ENCODE measurements at places on chromosomes 2 and 18.

- no peak for DNase-seq
These were observed at the start of gene ACOXL for GRCh38 chr2:110732422-110733413. Gene ACOXL (plus strand): TSS chr2:110732573. CDS start chr2:110768390, 35,817 bp downstream.

GRCh38 chr2:240520974-240521350 lies 36.8 kb downstream of the ANKMY1 start:
- DNase-seq = no peak

GRCh38 chr18:75358928-75359327 lies 68.6 kb downstream of the SMIM21 start:
- no peak for DNase-seq

DNA sequence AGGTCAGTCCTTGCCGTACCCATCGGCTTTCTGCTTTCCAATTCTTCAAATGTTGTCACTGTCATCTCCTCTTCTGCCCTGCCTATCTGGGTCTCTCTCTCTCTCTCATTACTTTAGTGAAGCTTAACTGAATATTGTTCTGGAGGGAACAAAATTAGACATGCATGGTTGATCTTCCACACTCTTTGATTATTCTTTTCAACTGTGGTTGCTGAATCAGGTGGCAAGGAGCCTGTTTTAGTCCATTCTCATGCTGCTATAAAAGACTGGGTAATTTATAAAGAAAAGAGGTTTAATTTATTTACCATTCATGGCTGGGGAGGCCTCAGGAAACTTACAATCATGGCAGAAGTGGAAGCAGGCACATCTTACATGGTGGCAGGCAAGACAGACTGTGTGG lies 157.9 kb downstream of the ARL4C start:
- DNase-seq = no peak

DNA sequence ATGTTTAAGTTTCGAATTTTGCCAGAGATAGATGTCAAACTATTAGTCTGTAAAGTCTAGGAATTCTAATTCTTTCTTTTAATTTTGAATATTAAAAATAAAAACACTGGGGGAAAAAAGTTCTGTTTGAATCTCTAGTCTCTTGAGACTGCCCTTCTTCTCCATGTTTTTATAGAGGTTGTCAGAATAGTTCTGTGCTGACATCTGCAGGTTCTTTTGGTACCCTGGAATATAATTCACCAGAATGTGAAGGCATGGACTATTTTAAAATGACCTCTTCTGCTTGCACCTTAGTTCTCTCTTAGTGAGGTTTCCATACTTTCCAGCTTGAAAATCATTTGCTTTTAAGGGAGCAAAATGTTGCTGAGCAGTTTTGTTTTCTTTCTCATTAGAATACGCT lies 121.0 kb upstream of the MSTN start:
- DNase-seq = no peak

- DNase-seq = no peak
These were observed 120.2 kb downstream of the LAMA3 start for GRCh38 chr18:23809415-23809814.

DNA sequence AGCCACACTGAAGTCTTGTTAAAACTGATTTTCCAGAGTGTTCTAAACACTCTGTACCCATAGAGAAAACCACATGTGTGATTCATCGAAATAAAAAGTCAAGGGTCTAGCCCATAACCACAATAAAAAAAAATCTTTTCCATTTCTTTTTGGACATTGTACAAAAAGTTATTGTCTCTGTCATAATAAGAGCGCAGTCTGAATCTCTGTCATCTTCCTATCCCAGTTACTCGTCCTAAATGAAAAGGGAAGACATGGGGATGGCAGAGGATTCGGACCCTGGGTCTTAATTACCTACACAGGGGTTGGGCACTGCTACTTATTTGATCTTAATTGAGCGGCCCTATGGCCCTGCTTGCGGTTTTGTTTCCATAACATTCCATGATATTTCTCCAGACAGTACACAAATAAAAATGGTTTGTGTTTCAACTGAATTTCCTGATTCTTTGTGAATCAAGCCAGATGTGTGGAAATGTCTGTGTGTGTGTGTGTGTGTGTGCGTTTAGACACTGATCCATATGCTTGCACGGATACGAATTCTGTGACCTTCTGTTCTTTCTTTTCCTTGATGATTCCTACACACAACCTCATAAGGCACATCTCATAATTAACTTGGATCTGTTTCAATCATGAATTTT lies 133.4 kb upstream of the SPATS2L start:
- DNase-seq = no peak

GRCh38 chr2:29765721-29766120 lies 155.7 kb downstream of the ALK start:
- no peak for DNase-seq

DNA sequence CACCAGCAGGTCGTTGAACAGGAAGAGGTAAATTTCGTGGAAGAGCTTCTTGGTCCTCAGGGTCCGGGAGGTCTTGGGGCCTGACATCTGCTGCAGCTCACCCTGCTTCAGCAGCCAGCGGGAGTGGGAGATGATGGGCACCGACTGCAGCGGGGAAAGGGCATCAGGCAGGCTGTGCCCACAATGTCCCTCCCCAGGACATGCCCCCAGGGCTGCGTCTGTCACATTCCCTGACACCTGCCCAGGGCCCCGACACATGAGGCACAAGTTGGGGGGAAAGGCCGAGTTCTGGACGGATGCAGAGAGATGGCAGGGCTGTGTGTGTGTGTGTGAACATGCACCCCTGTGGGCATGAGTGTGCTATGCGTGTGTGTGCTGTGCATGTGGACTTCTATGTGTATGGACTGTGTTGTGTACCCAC lies 13.9 kb downstream of the SNORC start:
- DNase-seq = no peak

DNA sequence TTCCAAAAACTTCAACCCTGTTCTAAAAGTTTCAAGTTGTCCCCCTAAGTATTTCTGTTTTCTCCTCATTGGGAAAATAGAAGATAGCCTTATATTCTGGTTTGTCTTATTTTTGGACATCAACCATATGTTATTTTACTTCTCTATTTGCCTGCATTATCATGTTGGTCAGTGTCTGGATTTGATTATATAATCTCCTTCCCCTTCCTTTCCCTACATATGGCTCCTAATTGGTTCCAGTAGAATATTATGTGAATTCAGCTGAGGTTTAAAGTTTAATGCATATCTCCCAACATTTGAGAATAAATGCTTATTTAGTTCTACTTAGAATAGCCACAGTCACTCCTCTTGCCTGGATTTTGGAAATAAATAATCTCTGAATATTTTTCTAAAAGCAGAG lies 66.9 kb downstream of the OXER1 start:
- DNase-seq = no peak

DNA sequence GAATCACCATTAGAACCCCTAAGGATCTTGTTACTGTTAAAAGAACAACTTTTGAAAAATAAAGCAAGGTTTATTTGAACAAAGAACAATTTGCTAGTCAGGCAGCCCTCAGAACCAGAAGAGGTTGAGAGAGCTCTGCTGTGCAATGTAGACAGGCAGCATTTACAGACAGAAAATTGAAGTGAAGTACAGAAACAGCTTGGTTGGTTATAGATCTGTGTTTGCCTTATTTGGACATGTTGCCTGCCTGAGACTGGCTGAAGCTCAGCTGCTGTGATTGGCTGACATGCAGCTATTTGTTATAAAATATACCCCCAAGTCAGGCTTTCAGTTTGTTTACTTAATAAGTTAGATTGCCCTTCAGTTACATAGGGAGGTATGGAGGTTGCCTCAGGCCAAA lies 12.5 kb downstream of the MSTN start:
- no peak for DNase-seq

GRCh38 chr2:11491348-11491933 lies 25.5 kb upstream of the E2F6 start:
- no peak for DNase-seq

DNA sequence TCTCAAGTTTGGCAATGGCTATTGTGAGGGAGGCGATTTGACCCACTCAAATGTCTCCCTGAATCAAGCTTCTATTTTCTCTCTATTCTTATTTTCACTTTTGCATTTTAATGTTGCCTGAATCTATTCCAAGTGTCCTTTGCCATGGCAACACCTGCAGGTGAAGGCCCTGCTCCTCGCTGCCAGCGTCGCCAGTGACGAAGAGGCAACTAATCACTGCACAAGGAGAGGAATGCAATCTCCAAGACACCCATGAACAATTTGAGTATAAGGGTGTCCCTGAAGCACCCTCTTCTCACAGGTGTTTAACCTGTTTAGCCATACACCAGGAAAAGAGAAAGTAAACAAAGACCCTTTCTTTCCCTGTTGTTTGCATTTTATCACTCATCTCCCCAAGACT lies 165.6 kb upstream of the VRK2 start:
- no peak for DNase-seq

- no peak for DNase-seq
These were observed 25.3 kb upstream of the TNP1 start for GRCh38 chr2:216885117-216885553.

DNA sequence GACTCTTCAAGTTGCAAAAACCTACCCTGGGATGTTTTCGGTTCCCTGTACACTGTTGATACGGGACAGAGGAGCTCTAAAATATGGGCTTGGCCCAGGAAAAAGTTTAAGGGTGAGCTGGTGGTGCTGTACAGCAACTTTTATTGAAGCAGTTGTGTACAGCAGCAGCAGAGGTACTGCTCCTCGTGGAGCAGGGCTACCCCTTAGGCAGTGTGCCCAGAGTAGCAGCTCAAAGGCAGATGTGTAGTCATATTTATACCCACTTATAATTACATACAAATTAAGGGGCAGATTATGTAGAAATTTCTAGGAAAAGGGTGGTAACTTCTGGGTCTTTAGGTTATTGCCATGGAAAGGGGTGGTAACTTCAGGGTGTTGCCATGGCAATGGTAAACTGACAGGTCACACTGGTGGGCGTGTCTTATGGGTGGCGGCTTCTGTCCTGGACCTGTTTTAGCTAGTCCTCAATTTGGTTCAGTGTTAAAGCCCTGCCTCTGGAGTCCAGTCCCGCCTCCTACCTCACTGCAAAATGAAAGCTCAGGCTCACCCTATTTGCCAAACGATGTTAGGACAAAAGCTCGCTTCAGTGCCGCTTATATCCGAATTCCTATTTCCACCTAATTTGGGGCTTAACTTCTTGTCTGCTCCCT lies 203.2 kb downstream of the ETAA1 start:
- no peak for DNase-seq

DNA sequence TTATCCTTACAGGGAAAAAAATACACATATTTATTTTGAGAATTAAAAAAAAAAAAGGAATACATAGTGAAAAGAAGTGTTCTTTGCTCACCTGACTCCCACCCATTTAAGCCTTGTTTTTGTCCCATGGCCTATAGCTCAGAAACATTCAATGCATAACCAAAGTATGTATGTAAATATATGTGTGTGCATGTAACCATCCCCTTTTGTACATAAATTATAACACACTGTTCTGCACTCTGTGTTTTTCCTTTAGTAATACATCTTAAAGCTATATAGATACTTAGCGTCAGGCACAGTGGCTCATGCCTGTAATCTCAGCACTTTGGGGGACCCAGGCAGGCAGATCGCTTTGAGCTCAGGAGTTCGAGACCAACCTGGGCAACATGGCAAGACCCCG lies 21.8 kb downstream of the MDH1 start:
- no peak for DNase-seq

DNA sequence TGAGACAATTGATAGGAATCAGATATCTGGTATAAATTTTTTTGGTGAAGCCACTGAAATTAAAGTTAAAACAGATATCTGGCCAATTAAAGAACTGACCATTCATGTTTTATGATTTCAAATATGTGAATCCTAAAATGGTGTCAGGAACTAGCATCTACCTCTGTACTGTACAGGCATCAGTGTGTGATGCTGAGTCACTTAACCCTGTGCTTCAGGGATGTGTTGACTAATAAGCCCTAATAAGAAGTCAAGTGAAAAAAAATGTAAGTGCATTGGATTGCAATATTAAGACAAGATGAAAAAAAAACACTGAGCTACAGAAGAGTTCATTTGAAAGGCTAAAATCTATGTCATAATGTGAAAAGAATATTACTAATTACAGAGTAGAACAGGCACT lies 9.1 kb upstream of the UNC80 start:
- no peak for DNase-seq

- DNase-seq = no peak
These were observed 416.6 kb upstream of the TRIB2 start for GRCh38 chr2:12300019-12300602.

- DNase-seq = no peak
These were observed 485.4 kb downstream of the TNS1 start for GRCh38 chr2:217517402-217517801.

DNA sequence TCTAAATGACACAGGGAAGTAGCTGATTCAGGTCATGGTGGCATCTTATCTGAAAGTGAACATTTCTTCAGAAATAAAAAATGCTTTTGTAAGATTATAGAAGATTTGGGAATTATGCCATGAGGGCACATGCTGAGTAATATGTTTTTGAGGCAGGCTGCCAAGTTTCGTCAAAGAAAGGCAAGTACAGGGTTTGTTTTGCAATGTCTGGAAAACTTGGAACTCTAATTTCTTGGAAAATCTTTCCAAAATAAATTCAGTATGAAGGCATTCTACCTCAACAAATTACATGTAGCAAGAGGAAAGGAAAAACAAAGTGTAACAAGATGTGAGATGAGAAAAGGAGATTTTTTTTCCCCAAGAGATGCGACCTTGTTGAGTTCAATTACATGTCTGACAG lies 167.7 kb downstream of the PLCL1 start:
- DNase-seq = no peak

DNA sequence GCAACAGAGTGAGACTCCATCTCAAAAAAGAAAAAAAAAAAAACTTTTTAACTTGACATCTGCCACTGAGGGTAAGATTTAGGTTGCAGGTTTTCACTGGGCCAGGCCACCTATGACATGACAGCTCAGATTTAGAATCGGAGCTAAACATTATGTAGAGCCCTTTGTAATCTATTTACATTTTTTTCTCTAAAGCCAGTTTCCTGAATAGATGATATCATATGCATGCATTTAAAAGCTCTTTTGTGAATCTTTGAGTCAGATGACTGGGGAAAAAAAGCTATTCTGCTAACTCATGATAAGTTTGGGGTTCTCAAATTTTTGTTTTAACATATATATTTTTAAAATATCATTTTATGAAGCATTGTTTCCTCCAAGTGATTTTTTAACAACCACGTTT lies 21.3 kb downstream of the PRKAG3 start:
- DNase-seq = no peak

GRCh38 chr2:178819992-178820391 lies 12.8 kb upstream of the TTN start:
- DNase-seq = no peak

DNA sequence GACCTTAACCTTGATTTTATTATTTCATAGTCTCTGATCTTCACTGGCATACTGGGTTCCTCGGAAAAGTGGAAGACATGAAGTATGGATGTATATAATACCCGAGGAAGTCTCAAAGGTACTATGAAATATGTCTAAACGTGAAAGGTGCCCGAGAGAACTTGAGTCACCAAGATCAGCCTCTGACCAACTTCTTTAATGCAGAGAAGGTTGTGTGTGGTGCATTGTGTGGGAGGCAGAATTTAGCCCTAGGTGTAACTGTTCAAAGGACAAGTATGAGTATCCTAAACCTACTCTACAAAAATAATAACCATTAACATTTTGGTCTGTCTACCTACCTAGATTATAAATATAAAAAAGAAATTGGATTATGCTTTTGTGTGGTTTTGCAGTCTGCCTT lies 36.1 kb downstream of the OSBPL6 start:
- DNase-seq = no peak
